ENCODE measurements at places on chromosomes 1 and 21.

DNA sequence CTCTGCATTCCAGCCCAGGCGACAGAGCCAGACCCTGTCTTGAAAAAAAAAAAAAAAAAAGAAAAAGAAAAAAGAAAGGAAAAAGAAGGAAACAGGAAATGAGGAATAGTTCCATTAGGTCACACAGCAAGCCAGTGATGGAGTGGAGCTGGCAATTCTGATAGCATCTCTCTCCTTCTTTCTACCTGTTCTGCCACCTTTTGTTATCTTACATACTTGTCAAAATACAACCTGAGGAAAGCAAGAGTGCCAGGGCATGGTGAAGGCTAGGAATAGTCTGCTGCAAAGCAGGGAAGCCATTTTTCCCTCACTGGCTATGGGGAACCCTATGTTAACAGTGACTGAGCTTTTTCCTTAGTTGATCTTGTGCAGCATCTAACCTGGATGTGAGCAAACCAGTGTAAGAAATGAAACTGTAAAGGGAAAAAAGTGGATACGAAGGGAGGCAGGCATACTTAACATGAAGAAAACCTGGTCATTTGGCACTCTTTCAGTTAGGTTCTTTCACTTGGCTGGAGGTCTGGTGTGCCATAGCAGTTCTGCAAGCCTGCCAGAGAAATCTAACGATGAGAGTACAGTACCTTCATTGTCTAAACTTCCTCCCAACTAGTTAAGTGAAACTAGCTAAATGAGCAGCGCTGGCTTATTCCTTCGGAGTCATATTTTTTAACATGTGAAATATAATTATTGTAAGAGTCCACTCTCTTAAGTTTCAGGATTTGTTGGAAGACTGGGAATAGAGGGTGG, 17.9 kb upstream of the THEM5 start:
- DNase-seq: no peak

- DNase-seq: no peak
Measured at GRCh38 chr21:30044447-30045064, 104.8 kb upstream of the GRIK1 start.

DNA sequence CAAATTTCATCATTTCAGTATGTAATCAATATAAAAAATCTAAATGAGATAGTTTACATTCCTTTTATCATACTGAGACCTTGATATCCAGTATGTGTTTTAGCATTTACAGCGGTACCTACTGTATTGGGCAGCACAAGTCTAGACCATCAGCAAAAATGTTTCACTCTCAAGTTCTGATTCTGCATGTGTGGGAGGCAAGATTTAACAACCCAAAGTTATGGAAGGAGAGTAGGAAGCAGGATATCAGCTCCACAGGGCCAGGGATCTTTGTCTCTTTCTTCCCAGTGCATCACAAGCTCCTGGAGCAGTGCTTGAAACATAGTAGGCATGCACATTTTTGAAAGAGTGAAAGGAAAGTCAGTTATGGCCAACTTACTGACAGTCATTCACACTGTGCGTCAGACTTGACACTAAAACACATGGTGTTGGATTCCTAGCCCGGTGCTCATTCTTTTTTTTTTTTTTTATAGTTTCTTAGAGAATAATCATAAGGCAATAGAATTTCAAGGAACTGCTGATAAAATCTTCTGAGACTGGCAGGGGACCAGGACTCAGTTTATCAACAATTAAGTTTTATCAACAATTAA, 6.1 kb downstream of the TENT5C start:
- no peak for DNase-seq

DNA sequence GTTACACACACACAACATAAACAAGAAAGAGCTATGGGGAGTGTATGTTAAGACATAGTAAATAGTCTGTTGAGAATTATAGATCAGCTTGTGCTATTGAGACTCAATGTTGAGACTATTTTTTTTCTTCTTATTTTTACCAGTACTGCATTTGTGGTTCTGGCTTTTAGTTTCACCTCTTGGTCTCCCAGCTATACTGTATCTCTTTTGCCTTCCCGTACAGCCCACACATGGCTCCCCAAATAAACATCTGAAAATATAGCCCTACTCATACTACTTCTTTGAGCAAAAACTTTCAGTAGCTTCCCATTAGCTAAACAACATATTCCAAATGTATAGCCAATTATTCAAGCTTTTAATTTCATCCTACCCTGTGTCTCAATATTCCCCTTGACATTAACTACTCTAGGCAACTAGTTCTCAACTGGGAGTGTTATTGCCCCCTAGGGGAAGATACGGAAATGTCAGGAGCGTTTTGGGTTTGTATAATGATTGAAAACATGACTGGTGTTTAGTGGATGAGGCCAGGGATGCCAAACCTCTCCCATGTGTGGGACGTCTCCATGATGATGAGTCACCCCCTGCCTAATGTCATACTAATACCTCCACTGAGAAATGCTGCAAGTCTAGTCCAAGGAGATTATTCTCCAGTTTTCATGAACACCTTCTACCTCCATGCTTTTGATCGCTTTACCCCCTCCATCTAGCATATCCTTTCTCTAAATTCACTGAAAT, 6.8 kb downstream of the RPE65 start:
- DNase-seq: no peak

GRCh38 chr1:203828002-203828401, 32.6 kb downstream of the ZBED6 start:
- no peak for DNase-seq

DNA sequence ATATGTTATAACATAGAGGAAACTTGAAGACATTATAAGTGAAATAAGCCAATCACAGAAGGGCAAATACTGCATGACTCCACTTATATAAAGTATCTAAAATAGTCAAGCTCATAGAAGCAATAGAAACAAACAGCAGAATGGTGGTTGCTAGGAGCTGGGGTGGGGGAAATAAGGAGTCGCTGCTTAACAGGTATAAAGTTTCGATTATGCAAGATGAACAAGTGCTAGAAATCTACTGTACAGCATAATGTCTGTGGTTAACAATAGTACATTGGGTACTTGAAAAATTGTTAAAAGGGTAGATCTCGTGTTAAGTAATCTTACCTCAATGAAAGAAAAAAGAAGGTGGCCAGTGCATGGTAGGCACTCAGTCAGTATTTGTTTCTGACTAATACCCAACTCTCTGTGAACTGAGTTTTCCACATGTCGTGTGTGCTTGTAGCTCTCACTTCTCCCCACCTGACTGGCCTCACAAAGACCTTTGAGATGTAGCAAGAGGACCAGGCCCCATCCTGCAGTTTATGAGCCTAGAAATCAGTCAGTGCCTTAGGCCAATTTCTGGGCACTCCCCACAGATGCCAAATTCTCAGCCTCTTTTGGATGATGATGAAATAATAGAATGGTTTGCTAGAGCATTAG, 14.7 kb upstream of the SPRR5 start:
- DNase-seq: no peak

GRCh38 chr1:8147956-8148355, 121.8 kb upstream of the ERRFI1 start:
- DNase-seq: no peak

GRCh38 chr1:54814571-54814970, 13.4 kb upstream of the TTC22 start:
- no peak for DNase-seq

DNA sequence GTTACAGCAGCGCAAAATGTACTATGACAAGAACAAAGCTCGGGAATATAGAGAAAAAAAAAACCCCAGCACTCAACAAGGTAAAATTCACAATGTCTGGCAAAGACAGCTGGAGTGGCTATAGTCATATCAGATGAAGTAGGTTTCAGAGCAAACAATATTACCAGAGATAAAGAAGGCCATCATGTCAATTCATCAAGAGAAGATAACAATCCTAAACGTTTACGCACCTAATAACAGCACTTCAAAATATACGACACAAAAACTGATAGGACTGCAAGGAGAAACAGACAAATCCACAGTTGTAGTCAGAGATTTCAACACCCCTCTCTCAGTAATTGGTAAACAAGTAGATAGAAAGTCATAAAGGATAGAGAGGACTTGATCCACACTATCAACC, 455.2 kb downstream of the PTPRU start:
- no peak for DNase-seq

DNA sequence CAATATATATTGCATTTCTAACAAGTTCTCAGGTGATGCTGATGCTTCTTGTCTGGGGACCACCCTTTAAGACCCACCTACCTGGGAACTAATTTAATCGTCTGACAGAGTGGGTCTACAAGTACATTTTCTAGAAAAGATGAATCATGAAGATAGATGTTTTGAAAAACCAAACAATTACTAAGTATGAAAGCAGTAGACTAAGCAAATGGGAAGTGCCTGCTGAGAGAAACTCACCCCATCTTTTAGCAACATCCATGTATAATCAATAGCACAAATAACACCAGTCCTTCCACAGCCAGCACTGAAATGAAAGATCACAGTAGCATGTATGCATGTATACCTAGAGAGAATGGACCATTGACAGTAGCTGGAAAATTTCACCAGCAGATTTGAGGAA, 17.3 kb downstream of the PTPN22 start:
- no peak for DNase-seq

- peak; percentile 90 for DNase-seq
Measured at GRCh38 chr1:34865981-34866761, 6.6 kb upstream of the SMIM12 start.

DNA sequence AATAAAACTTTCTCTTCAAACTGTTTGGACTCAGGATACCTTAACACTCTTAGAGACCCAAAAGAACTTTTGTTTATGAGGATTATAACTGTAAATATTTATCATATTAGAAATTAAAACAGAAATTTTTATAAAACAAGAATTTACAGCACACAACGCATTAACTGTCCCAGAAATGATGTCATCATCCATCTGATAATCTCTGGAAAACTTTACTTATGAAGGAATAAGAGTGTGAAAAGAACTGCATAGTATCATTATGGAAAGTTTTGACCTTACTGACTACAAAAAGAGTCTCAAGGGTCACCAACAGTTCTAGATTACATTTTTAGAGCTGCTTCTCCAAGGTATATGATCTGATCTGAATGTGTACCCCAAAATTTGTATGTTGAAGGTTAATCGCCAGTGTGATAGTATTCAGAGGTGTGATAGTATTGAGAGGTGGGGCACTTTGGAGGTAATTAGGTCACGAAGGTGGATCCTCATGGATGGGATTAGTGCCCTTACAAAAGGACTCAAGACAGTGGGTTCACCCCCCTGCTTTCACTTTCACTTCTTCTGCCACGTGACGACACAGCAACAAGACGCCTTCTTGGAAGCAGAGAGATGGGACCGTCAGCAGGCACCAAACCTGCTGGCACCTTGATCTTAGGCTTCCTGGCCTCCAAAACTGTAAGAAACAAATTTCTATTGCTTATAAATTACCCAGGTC, 95.7 kb upstream of the NR5A2 start:
- peak; percentile 4 for DNase-seq
